ENCODE measurements at places on chromosomes 2 and 18. TPM values are rescaled to one million over a fixed set of nuclear protein-coding genes. Genes with fewer than 3 reads are reported as not detected.
A peak's percentile ranks its signal among the peaks of the same experiment; 100 is the strongest.

The LIMS3 gene
- total RNA-seq, result 0.60 TPM

GRCh38 chr2:120814352-120814751, 78.7 kb downstream of the GLI2 start:
- no peak overlapping the region for H3K27ac ChIP-seq
- H3K4me3 ChIP-seq, result no peak overlapping the region
- no peaks in the 10 kb centered on the region for H3K27me3 ChIP-seq
- no peak for DNase-seq
- no peaks in the 10 kb centered on the region for H3K36me3 ChIP-seq

DNA sequence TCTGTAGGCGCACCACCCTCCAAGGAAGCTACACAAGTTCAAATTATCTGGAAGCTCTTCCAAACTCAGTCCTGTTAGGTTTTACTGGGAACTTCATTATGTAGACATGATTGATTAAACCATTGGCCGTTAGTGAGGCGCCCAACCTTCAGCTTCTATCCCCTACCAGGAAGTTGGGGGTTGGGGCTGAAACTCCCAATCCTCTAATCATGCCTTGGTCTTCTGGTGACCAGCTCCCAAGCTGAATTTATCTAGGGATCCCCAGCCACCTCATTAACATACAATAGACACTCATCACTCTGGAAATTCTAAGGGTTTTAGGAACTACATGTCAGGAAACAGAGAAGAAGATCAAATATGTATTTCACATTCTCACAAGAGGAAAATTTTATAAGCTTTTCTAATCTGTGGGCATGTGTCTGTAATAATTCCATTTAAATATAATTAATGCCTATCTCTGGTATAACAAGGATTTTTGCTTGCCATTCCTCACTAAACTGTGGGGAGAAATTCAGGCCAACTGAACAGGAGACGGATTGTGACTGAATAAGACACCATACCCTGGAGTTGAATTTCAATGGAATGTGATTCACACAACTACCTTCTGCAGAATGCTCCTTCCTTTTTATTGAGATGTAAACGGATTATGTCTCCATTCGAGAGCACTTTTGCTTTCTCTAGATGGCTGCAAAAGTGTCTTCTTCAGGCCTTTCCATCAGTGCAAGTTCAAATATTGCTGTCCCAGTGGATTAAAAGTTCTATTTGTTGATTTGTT, 328.6 kb downstream of the LRRTM1 start:
- DNase-seq, result no peak
- no peaks in the 10 kb centered on the region for H3K27me3 ChIP-seq
- no peaks in the 10 kb centered on the region for H3K36me3 ChIP-seq

- H3K4me1 ChIP-seq, result no peaks in the 10 kb centered on the region
- H3K27ac ChIP-seq, result no peak overlapping the region
- no peak for DNase-seq
- H3K27me3 ChIP-seq, result no peaks in the 10 kb centered on the region
- no peak overlapping the region for H3K4me3 ChIP-seq
- no peaks in the 10 kb centered on the region for H3K36me3 ChIP-seq
These were observed 67.3 kb downstream of the RHBDD1 start for GRCh38 chr2:226903179-226903578.

The QPCT gene
- 2.0 TPM for total RNA-seq

The IL37 gene
- not detected for total RNA-seq

GRCh38 chr2:85502720-85503119, 36.2 kb upstream of the MAT2A start:
- H3K27me3 ChIP-seq, result no peaks in the 10 kb centered on the region
- peaks cover 33% of the 10 kb centered on the region for H3K4me1 ChIP-seq
- peak overlapping the region; percentile 71 for H3K27ac ChIP-seq
- no peak for DNase-seq
- no peaks in the 10 kb centered on the region for H3K36me3 ChIP-seq
- no peak overlapping the region for H3K4me3 ChIP-seq

DNA sequence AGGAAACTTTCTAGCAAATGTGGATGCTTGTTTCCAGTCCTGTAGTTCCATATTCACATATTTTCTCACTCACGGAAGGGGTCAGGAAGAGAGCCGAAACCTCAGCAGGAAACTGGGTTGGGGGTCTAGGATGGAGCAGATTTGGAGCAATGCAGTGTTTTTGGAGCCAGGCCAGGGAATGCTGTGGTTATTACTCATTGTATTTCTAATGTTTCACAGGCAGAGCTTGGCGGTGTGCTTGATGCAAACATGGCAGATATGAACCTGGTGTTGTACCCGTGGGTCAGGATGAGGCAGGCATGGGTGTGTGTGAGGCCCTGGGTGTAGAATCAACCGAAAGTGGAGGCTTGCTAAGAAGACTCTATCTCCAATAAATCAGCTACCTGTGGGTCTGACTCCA, 34.6 kb upstream of the ACKR3 start:
- no peaks in the 10 kb centered on the region for H3K27me3 ChIP-seq
- H3K27ac ChIP-seq, result no peak overlapping the region
- H3K4me1 ChIP-seq, result no peaks in the 10 kb centered on the region
- H3K36me3 ChIP-seq, result no peaks in the 10 kb centered on the region
- no peak for DNase-seq

- no peak overlapping the region for H3K27ac ChIP-seq
- H3K27me3 ChIP-seq, result no peaks in the 10 kb centered on the region
- no peak overlapping the region for H3K4me3 ChIP-seq
- H3K4me1 ChIP-seq, result peaks cover 5% of the 10 kb centered on the region
- DNase-seq, result no peak
These were observed 412.2 kb downstream of the SPAG16 start for GRCh38 chr2:213696442-213696841.

DNA sequence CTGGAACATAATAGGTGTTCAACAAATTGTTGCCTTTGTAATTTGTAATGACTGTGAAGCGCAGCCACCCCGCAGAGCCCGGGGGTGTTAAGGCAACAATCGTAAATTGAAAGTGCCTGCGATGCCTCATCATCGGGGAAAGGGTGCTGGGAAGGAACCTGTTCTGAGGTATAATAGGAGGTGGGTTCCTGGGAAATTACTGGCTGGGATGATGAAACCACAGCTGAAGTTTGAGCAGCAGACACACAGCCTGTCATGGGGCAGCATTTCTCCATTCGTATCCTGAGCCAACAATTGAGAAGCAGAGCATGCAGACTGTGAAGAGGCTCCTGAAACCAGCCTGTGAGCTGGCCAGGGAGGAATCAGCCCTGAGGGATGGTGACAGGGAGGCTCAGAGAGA, 404.0 kb upstream of the MYT1L start:
- no peak for DNase-seq
- H3K27ac ChIP-seq, result no peak overlapping the region
- H3K27me3 ChIP-seq, result no peaks in the 10 kb centered on the region
- no peak overlapping the region for H3K4me3 ChIP-seq
- H3K4me1 ChIP-seq, result no peaks in the 10 kb centered on the region

The NEURL3 gene
- 8.1 TPM for total RNA-seq

DNA sequence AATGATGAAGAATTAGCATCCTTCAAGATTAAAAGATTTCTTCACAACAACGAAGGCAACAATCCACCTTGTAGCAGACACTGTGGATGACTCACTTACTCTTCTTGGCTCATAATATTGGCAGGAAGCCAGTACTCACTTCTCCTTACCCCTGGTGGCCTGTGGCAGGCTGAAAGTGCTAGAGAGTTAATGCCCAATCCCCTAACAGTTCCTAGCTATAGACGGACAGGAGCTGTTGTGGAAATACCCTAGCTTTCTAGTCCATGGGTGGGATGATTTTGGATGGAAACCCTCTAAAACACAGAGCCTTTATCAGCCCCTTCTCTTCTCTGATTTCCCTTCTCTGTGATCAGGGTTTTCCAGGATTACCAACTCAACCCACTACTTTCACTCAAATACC, 128.6 kb upstream of the NYAP2 start:
- no peak overlapping the region for H3K4me3 ChIP-seq
- H3K27ac ChIP-seq, result no peak overlapping the region
- H3K4me1 ChIP-seq, result peaks cover 6% of the 10 kb centered on the region

DNA sequence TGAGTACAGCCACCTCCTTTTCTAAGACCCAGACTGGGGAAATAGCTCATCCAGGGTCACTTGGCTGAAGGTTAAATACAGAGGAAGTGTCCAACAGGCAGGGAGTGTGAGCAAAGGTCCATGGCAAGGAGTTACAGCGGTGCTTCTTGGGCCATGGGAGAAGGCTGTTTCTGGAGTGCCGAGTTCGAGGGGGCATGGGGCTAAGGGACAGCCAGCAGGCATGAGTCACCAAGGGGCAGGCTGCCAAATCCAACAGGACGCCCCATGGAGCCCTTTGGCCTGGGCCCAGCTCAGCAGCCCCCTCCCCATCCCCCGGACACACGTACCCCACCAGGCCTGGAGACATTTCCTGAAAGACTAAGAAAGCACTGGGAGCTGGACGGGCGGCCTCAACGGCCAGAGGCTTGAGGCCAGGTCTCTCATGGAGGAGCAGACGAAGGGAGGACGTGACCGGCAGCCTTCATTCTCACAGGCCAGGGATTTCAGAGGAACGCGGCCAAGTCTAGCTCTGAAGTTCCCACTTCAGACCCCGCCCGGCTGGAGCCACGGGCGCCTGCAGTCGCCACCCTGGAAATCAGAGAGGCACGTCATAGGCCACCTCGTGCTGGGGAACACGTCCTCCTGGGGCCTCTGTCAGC, 160.4 kb downstream of the SMAD7 start:
- no peak overlapping the region for H3K4me3 ChIP-seq
- no peak for DNase-seq
- H3K27ac ChIP-seq, result no peak overlapping the region
- no peaks in the 10 kb centered on the region for H3K36me3 ChIP-seq

The ITPRIPL1 gene
- total RNA-seq, result 2.0 TPM

The LRRC30 gene
- total RNA-seq, result not detected

The GKN2 gene
- not detected for total RNA-seq

The G6PC2 gene
- total RNA-seq, result not detected

- H3K27me3 ChIP-seq, result no peaks in the 10 kb centered on the region
- H3K4me1 ChIP-seq, result peaks cover 31% of the 10 kb centered on the region
- peak overlapping the region; percentile 45 for H3K27ac ChIP-seq
- no peak for DNase-seq
These were observed 818.0 kb upstream of the ACVR2A start for GRCh38 chr2:147026664-147027295.

DNA sequence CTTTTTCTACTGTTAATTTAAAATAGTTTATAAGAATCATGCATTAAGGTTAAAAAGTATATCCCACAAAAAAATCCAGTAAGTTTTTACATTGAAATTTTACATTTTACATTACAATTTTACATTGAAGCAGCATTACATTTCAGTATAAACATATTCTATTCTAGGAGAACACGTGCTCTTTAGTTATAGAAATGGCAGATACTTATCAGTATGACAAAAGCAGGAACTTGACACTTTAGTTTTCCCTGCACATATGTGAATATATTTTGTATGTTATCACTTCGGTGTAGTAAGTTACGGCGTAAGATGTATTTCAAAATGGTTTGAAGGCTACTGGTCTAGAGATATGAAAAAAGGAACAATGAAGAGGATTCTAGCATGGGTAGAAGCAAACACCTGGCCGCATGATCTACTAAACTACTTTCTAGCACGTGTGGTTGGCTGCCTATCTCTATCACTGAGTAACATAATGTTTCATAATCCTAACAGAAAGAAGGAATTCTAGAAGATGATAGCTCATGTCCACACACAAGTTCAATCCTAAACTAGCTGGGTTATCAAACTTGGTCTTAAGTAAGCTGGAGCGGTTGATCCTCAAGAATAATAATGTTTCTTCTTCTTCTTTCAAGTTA, 5.4 kb downstream of the IMMT start:
- H3K4me3 ChIP-seq, result no peak overlapping the region
- no peak for DNase-seq
- no peak overlapping the region for H3K27ac ChIP-seq
- no peaks in the 10 kb centered on the region for H3K36me3 ChIP-seq
- H3K4me1 ChIP-seq, result peaks cover 11% of the 10 kb centered on the region

The DLX1 gene
- not detected for total RNA-seq

DNA sequence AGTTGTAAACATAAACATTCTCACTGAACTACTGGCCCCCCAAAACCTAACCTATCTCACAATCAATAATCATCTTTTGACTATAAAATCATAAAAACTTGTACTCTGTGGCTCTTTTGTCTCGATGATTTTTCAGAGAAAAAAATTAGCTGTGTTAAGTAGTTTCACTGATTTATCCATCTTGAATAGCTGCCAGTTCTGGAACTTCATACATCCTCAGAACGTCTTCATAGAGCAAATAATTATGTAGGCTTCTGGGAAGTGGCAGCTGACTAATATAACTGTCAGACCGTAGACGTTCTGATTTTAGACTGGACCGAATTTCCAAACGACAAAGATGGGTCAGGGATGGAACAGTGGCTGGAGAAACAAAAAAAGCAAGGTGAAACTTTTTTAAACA, 97.3 kb upstream of the CHAC2 start:
- no peak for DNase-seq
- H3K36me3 ChIP-seq, result no peaks in the 10 kb centered on the region
- no peaks in the 10 kb centered on the region for H3K4me1 ChIP-seq
- no peaks in the 10 kb centered on the region for H3K27me3 ChIP-seq
- no peak overlapping the region for H3K27ac ChIP-seq

The CCDC178 gene
- total RNA-seq, result 0.64 TPM

DNA sequence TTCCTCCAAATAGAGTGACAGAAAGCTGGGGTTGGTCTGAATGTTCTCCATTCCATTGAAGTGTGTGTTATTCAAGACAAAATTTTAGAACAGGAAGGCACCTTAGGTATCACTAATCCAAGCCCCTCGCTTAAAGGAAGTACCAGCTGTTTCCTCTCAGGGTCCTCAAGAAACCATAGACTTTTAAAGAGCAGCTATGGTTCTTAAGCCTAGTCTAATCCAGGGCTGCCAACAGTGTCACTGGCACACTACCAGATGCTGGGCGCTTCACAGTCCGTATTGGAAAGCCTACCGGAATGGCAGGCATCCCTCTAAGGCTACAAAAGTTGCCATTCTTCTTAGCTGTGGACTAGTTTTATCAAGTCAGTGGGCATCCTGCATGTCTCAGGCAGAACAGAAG, 1.9 kb downstream of the NEMP2 start:
- no peak overlapping the region for H3K4me3 ChIP-seq
- no peak for DNase-seq
- no peaks in the 10 kb centered on the region for H3K27me3 ChIP-seq
- H3K4me1 ChIP-seq, result peaks cover 30% of the 10 kb centered on the region
- H3K27ac ChIP-seq, result no peak overlapping the region

The FIGN gene
- 4.5 TPM for total RNA-seq

DNA sequence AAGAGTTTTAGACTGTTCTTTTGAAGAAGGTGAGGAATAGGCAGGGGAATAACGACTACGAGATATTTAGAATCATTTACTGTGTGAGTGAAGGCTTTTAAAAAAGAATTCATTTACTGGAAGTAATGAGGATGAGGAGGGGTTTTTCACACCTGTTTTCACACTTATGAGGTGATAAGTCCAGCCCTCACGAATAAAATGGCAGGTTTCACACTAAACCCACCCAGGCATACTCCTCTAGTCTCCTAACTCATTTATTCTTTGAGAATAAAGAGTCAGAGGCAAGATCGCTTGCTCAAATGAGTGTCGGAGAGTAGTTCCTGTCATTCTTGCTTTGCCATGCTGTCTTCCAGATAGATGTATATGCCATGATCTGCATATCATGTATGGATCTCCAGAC, 79.0 kb upstream of the ZEB2 start:
- no peak for DNase-seq
- H3K4me3 ChIP-seq, result no peak overlapping the region
- no peaks in the 10 kb centered on the region for H3K4me1 ChIP-seq
- no peaks in the 10 kb centered on the region for H3K36me3 ChIP-seq
- H3K27ac ChIP-seq, result no peak overlapping the region
- no peaks in the 10 kb centered on the region for H3K27me3 ChIP-seq

- H3K36me3 ChIP-seq, result no peaks in the 10 kb centered on the region
- peak overlapping the region; percentile 75 for H3K27ac ChIP-seq
- no peak overlapping the region for H3K4me3 ChIP-seq
- H3K4me1 ChIP-seq, result peaks cover 15% of the 10 kb centered on the region
- peak; percentile 59 for DNase-seq
These were observed 34.7 kb downstream of the RALB start for GRCh38 chr2:120287183-120288015.
